ENCODE measurements at places on chromosomes 12 and 14.
A peak's percentile ranks its signal among the peaks of the same experiment; 100 is the strongest.

DNA sequence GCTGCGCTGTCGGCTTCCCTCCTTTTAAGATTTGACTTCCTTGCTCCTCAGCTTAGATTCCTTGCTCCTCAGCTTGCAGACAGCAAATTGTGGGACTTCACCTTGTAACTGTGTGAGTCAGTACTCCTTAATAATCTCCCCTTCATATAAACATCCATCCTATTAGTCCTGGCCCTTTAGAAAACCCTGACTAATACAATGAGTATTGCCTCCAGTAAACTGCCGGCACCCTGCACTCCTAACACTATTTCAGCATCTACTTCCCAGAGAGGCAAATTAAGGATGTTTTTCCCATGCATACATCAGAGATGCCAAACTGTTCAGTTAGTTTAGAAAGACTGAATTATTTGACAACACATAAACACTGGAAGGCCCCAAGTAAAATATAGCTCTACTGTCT is 611.3 kb upstream of the TMEM132C start:
- peak; percentile 91 for DNase-seq

DNA sequence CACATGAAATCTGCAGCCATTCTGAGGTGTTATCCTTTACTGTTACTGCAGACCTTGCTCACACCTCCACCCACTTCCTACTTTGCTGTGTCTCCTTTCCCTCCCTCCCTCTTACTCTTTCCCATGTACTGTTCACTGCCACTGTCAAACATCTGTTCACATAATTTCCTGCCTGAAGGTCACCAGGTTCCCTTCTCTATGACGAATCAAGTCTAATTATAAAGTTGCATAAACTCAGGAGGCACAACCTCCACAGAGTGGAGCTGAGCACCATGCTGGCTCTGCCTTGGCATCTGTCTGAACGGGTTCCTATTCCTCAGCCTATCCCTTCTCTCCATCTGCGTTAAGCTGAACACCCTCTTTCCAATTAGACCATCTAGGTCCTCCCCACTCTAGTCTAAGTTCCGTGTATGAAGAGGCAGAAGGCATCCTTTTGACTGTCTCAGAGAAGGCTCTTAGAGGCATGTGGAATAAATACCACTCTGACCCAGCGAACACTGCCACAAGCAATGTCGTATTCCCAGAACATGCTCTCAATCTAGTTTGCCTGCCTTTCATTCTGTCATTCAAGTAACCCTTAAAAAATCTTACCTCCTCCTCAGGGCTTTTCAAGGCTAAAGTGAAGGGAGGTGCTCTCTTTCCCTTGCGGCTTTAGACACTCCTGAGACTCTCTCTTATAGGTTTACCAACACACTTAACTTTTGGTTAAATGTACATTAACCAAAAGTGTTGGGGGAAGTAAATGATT is 48.7 kb downstream of the ACADS start:
- no peak for DNase-seq

DNA sequence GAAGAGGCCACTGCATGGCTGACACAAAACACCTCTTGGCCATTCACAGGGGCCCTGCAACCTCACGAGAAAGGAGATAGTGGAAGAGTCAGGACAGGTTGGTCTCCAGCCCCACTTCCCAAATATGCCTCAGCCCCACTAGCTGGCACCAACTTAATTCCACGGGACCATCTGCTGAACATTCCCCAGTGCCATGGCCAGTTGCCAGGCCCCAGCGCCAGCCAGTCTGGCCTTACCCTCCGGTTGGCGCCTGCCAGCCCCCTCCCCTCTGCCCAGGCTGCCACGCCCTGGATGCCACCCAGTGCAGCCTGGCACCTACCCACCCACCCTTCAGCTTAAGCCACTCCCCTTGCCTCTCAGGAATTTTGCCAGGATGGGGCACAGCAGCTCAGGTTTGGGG is 21.2 kb upstream of the HSPB8 start:
- no peak for DNase-seq

- DNase-seq, result no peak
Measured at GRCh38 chr14:104545151-104545941, 34.2 kb upstream of the C14orf180 start.

- DNase-seq, result no peak
Measured at GRCh38 chr14:52355526-52355925, 41.4 kb downstream of the PTGER2 start.

- DNase-seq, result no peak
Measured at GRCh38 chr12:54840244-54840865, 14.0 kb upstream of the MUCL1 start.

- no peak for DNase-seq
Measured at GRCh38 chr14:103547455-103547940, 15.0 kb downstream of the BAG5 start.

DNA sequence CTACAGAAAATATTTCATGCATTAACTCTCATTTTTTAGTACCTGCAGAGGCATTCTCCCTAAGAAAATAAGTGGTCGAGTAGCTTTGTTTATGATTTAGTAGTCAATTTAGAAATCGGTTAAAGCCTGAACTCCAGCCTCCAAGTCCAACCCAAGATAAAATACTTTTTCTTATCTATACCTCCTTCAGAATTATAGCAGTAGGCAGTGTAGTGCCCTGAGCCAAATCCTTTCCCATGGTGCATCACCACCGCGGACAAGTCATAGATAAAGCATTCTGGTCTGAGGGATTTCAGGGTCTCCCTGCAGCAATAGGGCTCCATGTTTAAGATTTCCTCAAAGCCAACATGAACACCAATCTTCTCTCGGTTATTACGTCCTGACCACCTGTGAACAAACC is 30.5 kb downstream of the USP44 start:
- DNase-seq, result no peak

GRCh38 chr12:54292083-54292930 is 8.5 kb downstream of the NFE2 start:
- DNase-seq, result no peak

GRCh38 chr14:35534208-35534872 is 376 bp downstream of the INSM2 start:
- DNase-seq, result peak; percentile 3

GRCh38 chr12:110856542-110856941 is 9.8 kb downstream of the CCDC63 start:
- DNase-seq, result no peak

GRCh38 chr12:106080041-106080790 is 58.5 kb downstream of the NUAK1 start:
- DNase-seq, result peak; percentile 95

GRCh38 chr14:72366619-72367018 is 434.4 kb downstream of the RGS6 start:
- DNase-seq, result no peak

GRCh38 chr14:71142375-71143038 is 235.2 kb downstream of the PCNX1 start:
- DNase-seq, result peak; percentile 98

- peak; percentile 68 for DNase-seq
Measured at GRCh38 chr12:20490213-20490612, 121.9 kb downstream of the PDE3A start.

Measured in fibroblast of skin of abdomen (primary cell).